ENCODE measurements at places on chromosomes 12 and 14.
A peak's percentile ranks its signal among the peaks of the same experiment; 100 is the strongest.

DNA sequence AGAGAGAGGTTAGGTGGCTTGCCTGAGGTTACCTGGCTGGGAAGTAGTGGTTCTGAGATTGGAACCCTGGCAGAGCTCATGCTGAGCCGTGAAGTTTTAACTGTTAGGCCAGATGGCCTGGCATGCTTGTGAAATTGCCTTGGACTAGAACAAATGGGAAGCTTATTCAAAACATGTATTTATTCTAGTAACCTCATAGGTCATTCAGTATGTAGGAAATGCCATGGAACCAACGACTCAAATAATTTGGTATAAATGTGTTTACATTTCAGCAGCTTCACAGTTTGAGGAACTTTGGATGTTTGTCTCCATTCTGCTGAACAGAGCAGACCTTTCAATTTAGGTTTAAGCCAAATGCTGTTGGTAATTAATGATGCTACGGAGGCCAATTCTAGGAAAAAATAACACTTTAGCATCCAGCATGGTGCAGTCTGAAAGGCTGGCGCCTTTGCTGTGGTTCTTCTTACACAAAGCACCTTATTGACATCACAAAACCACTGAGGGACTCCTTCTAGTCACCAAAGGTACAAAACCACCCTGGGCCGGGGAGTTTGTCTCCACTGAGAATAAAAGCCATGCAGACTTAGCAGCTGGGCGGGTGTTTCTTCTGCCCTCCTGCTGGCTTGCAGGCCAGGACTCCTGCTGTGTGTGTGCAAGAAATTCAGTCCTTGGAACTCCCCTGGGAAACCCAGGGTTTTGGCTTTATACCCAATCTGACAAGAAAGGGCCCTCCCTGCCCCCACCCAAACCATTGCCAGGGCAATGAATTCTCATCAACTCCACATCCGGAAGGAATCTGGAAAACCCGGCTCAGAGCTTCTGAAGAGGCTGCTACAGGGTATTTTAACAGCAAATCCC lies 64.2 kb downstream of the ELK3 start:
- no peak for DNase-seq

GRCh38 chr14:98692832-98693231 lies 579.2 kb downstream of the BCL11B start:
- DNase-seq = no peak

DNA sequence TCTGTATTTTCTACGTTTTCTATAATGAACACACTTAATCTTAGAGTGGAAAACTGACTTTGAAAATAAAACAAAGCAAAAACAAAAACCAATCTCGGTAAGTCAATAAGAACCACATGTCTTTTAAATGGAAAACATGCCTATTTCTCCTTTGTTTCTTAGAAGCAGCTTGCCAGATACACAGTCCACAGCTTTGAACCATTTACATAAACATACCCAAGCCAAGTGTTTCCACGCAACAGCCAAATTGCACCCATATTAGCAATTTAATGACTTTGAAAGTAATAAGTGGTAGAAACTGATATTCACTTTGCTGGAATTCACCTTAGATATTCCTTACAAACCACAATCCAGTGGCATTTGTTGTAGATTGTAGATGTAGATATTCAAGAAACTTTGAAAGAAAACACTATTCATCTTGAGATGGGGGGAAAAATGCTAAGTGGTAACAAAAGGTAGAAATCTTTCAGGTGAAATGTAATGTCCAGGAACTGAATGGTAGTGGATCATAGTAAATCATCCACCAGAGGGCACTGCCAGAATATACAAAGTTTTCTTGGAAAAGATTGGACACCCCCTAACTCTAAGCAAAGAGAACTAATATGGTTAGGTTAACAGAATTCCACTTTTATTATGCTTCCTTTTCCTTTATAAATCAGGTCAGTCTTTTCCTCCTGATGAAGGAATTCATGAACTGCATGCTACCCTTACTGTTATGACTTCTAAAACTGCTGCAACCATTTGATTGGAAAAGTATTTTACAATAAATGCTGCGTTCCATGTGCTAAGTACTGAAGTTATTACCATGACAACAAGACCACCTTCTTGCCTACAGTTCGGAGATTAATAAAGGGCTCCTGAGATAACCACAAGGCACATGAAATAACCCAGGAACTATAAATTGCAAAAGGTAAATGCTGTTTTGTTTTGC lies 69.8 kb downstream of the RERG start:
- peak; percentile 31 for DNase-seq

GRCh38 chr12:29838768-29839167 lies 55.0 kb upstream of the TMTC1 start:
- DNase-seq = no peak

DNA sequence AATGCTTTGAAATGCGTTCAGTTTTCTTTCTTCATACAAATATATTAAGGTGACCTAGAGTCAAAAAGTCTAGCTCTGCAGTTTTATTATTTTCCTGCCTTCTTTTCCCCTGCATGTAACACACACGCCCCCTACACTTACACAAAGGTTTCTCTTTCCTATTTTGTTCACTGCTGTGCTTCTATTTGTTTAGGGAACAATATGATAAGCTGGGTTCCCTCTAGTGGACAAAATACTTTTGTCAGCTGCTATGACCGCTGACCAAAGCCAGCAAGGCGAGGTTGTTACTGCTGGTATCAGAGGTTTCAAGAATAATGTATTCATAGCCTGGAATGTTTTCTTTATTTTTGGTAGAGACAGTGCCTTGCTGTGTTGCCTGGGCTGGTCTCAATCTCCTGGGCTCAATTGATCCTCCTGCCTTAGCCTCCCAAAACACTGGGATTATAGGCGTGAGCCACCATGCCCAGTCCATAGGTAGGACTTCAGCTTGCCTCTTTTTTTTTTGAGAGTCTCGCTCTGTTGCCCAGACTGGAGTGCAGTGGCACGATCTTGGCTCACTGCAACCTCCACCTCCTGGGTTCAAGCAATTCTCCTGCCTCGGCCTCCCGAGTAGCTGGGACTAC lies 33.4 kb downstream of the FNTB start:
- no peak for DNase-seq

- no peak for DNase-seq
Measured at GRCh38 chr14:92646952-92647796, 101.3 kb downstream of the LGMN start.

- DNase-seq = no peak
Measured at GRCh38 chr12:3827301-3828000, 45.7 kb downstream of the PARP11 start.

- no peak for DNase-seq
Measured at GRCh38 chr12:4807813-4808212, 87.6 kb downstream of the GALNT8 start.

- no peak for DNase-seq
Measured at GRCh38 chr12:76470028-76470939, 89.3 kb downstream of the OSBPL8 start.

DNA sequence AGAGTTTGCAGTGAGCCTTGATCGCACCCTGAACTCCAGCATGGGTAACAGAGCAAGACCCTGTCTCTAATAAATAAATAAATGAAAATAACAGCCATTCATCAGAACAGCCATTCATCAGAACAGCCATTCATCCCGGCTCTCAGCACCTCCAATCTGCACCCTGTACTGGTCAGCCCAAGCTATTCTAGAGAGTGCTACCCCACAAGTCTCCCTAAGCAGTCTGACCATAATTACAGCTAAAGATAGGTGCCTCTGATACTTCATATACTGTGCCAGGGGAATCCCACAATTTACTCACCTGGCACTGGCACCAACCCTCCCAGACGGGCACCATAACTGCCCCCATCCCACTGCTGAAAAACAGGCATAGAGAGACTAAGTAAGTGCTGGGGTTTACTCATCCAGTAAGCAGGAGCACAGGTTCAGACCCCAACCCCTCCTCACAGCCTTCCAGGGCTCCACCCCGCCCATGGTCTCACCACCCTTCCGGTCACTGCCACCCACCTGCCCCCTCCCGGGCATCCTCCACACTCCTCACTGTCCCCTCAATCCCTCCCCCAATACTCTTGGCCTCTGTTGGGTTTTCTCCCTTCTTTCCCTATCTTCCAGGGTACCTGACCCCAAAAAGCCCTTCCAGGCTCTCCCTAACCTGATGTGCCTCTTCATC lies 15.2 kb upstream of the EIF5 start:
- no peak for DNase-seq

GRCh38 chr12:5624486-5625272 lies 192.8 kb downstream of the NTF3 start:
- DNase-seq = no peak

DNA sequence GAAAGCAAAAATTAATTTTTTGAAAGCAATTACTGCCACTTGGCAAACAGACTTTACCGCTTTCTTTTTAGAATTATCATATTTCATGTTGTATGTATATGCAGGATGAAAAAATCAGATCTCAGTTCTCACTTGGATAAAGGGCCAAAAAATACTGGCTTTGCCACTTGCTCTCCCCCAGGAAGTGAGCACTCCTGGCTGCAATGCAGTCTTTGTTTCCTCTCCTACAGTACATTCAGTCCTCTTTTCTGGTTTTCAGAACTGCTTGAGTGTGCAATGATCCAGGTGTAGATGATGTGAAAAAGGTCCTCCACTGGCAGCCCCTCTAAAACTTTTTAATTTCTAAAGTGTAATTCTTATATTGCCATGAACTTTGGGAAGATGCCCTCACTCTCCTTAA lies 183.4 kb downstream of the SLC25A21 start:
- no peak for DNase-seq

DNA sequence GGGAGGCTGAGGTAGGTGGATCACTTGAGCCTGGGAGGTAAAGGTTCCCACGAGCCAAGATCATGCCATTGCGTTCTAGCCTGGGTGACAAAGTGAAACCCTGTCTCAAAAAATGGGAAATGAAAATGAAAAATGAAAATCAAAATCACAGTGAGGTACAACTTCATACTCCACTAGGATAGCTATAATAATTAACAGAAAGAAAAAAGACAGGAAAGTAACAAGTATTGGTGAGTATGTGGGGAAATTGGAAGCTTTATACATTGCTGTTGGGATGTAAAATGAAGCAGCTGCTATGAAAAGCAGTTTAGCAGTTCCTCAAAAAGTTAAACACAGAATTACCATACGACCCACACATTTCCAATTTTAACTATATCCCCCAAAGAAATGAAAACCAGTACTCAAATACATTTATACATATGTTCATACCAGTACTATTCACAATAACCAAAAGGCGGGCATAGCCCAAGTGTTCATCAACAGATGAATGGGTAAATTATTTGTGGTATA lies 22.2 kb downstream of the SGPP1 start:
- DNase-seq = no peak

GRCh38 chr12:53575502-53576249 lies 50.5 kb downstream of the ATF7 start:
- DNase-seq = no peak

- no peak for DNase-seq
Measured at GRCh38 chr12:47573146-47573659, 132.6 kb downstream of the RPAP3 start.

GRCh38 chr12:46500673-46501072 lies 128.1 kb upstream of the SLC38A2 start:
- DNase-seq = no peak

GRCh38 chr12:4252601-4253000 lies 21.0 kb upstream of the CCND2 start:
- no peak for DNase-seq

GRCh38 chr12:121124402-121125109 lies 8.1 kb upstream of the P2RX7 start:
- no peak for DNase-seq

DNA sequence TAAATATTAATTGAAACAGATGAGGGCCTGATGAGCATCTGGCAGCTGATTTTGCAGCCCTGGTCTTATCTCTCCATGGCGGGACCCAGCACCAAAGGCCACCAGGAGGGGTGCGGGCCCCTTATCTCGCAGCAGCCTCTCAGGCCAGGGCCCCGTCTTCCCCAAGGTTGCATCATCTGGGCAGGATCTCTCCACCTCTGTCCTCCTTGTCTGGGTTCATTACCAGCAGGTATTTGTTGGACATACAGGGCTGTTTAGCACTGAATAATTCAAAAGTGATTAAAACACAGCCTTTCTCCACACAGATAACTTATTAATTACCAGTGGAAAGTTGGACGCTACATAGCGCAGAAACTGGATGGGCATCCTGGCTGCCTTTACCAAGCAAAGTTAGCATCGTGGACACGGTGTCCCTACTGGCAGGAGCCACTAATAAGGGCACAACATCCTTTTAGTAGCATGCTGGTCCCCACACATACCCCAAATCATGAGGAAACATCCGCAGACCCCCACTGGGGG lies 25.8 kb downstream of the TMEM120B start:
- no peak for DNase-seq

GRCh38 chr12:87596636-87597035 lies 432.6 kb downstream of the C12orf50 start:
- no peak for DNase-seq

- no peak for DNase-seq
Measured at GRCh38 chr12:54388237-54389133, 4.0 kb upstream of the ZNF385A start.

- no peak for DNase-seq
Measured at GRCh38 chr12:101604132-101604531, 9.4 kb downstream of the MYBPC1 start.

- no peak for DNase-seq
Measured at GRCh38 chr12:22447223-22447622, 97.1 kb downstream of the C2CD5 start.
